HuH-7 (cell line): ENCODE measurements at places on chromosomes 3 and 15.

- DNase-seq = peak; percentile 42
These were observed 69.3 kb downstream of the CHAC1 start for GRCh38 chr15:41022487-41023090.

DNA sequence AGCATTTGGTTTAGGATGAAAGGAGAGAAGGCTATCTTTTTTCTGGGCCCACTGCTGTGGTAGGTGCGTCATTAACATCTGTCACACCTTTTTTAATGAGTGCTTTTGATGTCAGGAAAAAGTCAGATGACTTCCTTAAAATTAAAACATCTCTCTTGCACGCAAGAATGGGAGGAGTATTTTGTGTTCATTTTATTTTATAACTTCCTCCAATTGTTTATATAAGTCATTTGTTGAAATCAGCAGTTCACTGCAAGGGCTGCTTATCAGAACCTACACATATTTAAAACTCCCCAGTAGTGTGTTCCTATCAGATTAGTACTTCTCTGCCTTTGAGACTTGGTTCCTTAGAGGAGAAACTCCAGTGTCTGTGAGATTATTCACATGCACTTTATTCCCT is 143.8 kb downstream of the NEO1 start:
- no peak for DNase-seq

- no peak for DNase-seq
These were observed 231.9 kb upstream of the TBC1D5 start for GRCh38 chr3:17974206-17974841.

DNA sequence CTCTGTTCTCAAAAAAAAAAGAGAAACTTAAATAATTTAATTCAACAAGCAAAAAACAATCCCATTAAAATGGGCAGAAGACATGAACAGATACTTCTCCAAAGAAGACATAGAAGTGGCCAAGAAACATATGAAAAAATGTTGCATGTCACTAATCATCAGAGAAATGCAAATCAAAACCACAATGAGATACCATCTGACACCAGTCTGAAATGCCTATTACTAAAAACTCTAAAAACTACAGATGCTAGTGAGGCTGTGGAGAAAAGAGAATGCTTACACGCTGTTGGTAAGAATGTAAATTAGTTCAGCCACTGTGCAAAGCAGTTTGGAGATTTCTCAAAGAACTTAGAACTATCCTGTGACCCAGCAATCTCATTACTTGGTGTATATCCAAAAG is 382.9 kb downstream of the OTOL1 start:
- no peak for DNase-seq

- no peak for DNase-seq
These were observed 7.0 kb downstream of the DNAJB11 start for GRCh38 chr3:186577521-186577920.

- DNase-seq = no peak
These were observed 23.0 kb upstream of the RETNLB start for GRCh38 chr3:108780235-108780634.

- DNase-seq = peak; percentile 76
These were observed 151.5 kb downstream of the LRRK1 start for GRCh38 chr15:101070502-101071273.
